T follicular helper cell (primary cell): ENCODE measurements at places on chromosomes 3 and 15.

DNA sequence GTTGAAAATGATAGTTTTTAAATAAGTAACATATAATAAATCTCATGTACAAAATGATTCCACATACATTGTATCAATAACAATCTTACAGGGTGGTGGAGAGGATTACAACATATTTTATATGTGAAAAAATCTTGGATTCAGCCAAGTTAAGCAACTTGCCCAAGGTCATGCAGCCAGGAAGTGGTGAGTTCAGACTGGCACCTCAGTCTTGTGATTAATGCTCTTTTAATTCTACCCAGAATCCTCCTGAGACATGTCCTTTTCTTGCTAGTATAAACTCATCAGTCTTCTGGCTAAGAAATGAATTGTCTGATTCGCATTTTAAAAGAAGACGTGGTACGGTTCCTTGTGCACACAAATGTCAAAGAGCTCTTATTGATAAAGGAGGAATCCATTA lies 4.5 kb upstream of the MYRIP start:
- no peak for DNase-seq

GRCh38 chr3:101189796-101190195 lies 130.6 kb downstream of the IMPG2 start:
- no peak for DNase-seq

DNA sequence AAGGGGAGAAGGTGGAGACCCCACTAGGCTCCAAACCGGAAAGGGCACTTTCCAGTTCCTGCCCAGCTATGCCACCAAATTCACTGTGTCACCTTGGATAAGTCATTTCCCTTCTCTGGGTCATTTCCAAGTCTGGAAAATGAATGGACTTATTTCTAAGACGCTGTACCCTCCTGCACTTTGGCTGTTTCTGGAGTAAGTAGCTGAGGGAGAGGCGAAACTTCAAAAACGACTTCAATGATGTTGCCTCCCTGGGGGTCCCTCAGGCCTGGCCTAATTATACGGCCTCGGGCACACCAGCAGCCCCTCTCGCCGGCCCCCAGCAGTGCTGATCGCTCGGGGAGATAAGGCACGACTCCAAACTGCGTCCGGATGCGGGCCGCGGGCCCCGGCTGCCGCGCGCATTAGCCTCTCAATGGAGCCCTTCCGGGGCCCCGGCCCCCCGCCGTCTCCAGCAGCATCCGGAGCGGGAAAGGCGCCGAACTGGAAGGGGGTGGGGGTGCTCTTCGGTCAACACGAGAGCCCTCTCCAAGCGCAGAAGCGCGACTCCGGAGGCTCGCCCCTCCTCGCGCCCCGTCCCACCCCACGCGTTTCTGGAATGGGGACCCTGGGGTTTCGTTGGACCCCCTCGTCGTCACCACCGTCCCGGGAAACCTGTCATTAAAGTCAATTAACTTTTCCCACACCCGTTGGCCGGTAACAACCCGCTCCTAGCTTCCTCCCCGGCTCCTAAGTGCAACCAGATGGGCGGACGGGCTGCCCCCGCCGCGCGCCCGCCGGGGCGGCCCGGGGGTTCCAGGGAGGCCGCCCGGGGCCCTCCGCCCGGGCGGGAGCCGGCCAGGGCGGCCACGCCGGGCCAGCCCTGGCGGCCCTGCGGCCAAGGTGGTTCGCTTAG lies 4.8 kb downstream of the HES1 start:
- DNase-seq, result no peak

- DNase-seq, result no peak
These were observed 78.5 kb upstream of the CHD2 start for GRCh38 chr15:92821491-92822116.

DNA sequence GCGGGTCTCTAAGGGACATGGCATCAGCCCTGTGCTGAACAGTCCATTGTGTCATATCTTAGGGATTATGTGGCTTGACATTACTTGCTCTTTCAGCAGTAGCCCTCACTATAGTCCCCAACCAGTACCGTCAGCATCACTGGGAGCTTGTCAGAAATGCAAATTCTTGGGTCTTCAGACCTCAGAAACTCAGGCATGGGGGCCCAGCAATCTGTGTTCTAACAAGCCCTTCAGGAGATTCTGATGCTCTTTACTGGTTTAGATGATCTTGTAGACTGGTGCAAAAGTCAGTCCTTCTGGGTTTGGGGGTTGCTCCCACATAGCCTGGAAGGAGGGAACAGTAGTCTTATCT lies 39.0 kb upstream of the TRAK1 start:
- DNase-seq, result no peak

- no peak for DNase-seq
These were observed 215.2 kb downstream of the ZNF621 start for GRCh38 chr3:40739971-40740370.

DNA sequence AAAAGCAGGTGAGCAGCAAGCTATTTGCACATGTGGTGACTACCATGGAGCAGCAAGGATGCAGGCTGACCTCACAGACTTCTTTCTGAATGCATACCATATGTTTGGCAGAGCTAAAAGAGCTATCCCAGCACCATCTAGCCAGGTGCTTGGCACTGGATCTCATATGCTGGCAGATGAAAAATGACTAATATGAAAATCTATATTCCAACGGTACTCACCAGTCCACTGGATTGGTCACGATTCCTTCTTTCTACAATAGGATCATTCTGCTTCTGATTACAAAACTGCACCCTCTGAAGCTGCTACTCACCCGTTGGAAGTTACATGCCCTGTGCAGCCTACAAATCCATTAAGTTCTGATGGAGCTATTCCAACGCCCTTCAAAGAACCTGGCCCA lies 714.3 kb upstream of the CFAP20DC start:
- no peak for DNase-seq

GRCh38 chr15:76647612-76648011 lies 257.5 kb downstream of the SCAPER start:
- DNase-seq, result no peak

DNA sequence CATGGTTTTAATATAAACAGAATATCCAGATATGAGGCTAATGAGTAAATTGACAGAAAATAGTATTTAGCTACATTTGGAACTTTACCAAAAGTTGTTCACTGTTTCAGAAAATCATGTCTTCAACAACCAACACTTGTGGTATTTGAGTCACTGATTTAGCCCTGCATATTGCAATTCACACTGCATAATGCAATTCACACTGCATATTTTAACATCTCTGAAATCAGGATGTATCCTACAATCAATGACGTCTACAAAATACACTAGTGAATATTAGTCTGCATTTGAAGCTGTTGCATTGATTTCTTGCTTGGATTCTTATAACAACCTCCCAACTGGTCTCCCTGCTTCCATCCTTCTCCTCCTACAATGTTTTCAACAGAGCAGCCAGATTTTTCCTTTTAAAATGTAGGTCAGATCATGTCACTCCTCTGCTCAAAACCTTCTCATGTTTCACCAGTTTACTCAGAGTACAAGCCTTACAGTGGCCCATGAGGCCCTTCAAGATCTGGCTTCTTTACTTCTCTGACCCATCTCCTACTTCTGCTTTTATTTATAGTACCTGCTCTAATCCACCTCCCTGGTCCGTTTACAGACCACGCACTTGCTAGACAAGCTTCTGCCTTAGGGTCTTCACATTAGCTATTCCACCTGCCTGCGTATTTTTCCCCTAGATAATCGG lies 11.4 kb upstream of the RAB11A start:
- no peak for DNase-seq

GRCh38 chr15:98957655-98958054 lies 49.9 kb downstream of the PGPEP1L start:
- no peak for DNase-seq

GRCh38 chr3:54518011-54518675 lies 395.8 kb downstream of the CACNA2D3 start:
- no peak for DNase-seq

DNA sequence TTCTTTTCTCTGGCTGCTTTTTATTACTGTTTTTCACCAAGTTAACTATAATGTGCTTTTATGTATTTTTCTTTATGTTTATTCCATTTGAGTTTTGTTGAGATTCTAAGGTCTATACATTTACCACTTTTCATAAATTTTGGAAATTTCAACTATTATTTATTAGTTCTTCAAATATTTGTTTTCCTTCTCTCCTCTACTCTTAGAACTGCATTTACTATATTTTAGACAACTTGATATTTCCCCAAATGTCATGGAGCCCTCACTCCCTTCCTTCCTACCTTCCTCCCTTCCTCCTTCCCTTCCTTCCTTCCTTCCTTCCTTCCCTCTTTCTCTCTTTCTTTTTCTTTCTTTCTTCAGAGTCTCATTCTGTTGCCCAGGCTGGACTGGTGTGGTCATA lies 81.4 kb upstream of the TNIK start:
- DNase-seq, result no peak

DNA sequence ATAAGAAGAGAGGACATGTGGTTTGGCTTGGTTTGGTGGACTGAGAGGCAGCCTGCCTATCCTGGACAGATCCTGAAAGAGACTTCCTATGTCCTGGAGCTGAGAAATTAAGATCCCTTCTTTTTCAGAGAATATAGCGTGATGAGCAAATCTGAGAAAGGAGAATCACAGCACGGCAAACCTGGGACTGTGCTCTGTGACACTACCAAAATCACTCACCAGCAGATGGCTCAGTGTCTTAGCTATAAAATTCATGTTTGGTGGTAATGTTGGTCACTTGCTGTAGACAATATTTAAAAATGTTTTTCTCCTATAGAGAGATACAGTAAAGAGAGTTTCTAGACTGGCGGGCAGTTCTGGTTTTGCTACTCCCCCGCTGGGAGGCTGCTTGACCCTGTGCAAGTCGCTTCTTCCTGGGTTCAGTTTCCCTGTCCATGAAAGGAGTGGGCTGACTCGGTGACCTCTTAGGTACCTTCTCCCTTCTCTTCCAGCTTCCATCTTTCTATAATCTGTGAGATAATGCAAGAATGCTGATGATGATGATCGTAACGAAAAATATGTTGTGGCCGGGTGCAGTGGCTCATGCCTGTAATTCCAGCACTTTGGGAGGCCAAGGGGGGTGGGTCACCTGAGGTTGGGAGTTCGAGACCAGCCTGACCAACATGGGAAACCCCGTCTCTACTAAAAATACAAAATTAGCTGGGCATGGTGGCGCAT lies 7.6 kb upstream of the HES1 start:
- no peak for DNase-seq
